ENCODE measurements at places on chromosomes 16 and 17.

DNA sequence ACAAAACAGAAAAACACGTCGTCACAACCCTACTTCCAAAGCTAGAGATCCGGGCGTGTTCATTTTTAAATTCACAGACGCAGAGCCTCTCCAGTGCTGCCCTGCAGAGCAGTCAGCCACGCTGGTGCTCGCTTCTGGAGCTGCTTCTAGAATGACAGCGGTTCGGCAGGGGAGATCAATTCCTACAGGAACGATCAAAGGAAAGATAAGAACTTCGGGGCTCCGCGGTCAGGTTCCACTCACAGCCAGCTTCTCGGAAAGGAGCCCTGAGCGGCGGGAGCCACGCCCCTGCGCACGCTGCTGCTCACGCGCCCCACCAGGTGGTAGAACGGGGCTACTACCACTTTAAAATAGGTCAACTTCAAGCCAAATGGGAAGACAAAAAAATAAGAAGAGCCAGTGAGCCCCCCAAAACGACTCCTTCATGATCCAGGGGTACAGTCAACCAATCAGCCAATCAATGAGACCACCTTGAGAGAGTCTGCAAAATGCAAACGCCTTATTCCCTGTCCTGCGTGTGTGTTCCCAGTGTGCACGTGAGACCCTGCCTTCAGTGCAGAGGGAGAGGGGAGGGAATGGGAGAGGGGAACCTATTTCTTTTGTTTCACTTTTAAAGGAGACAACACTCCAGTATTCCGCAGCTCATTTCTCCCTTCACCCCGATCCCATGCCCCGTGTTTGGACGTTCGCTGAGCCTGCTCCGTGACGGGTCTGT, 209.7 kb downstream of the RBFOX3 start:
- DNase-seq: peak; percentile 94

GRCh38 chr17:82772026-82772425, 20.2 kb downstream of the TBCD start:
- peak; percentile 85 for DNase-seq

DNA sequence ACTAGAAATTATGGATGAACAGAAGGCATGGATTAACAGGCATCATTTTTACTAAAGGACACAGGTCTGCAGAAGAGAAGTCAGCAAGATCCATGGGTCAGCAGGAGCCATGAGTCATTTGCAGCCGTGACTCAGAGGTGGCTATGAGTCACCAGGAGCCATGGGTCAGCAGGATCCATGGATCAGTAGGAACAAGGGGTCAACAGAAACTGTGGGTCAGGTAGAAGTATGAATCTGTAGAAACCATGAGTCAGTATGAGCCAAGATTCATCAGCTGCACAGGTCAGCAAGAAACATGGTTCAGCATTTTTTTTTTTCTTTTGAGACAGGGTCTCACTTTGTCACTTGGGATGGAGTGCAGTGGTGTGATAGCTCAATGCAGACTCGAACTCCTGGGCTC, 58.2 kb upstream of the HS3ST4 start:
- DNase-seq: no peak

DNA sequence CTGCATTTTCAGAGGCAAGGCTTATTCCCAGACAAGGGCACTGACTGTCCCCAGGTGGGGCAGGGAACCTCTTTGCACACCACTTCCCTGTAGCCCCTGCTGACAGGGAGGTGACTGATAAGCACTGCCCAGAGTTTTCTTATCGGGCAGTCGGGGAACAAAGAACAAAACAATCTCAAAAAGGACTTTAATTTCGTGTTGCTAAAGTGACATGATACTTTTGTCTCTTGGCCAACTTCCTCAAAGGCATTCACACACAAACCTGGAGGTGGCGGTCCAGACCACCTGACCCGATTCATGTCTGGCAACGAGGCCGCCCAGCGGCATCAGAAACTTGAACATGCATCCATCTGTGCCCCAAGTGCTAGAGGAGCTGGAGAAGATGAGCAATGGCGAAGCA, 28.9 kb downstream of the ZDHHC7 start:
- no peak for DNase-seq

- DNase-seq: no peak
Measured at GRCh38 chr17:64580384-64581315, 73.9 kb downstream of the CEP95 start.

GRCh38 chr16:55909876-55910275, 34.7 kb upstream of the CES5A start:
- DNase-seq: no peak

DNA sequence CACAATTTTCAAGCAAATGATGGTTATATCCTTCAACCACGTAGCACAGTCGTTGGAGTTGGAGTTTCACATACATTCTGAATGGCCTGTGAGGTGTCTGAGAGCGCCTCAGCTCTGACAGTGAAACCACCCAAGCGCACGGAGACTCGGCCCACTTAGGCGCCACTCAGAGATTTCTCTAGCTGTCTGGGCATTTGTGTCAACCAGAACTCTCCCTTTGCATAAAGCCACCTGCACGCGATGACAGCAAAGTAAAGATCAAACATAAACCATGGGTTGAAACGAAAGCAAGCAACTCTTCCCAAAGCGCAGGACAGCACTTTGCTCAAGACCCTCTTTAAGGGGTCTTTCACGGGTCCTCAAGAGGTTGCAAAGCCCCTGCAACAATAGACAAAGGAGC, 533 bp downstream of the SLC6A4 start:
- DNase-seq: no peak

GRCh38 chr17:40104594-40105486, 4.5 kb upstream of the NR1D1 start:
- no peak for DNase-seq

- no peak for DNase-seq
Measured at GRCh38 chr16:89135971-89136765, 35.4 kb upstream of the CDH15 start.

DNA sequence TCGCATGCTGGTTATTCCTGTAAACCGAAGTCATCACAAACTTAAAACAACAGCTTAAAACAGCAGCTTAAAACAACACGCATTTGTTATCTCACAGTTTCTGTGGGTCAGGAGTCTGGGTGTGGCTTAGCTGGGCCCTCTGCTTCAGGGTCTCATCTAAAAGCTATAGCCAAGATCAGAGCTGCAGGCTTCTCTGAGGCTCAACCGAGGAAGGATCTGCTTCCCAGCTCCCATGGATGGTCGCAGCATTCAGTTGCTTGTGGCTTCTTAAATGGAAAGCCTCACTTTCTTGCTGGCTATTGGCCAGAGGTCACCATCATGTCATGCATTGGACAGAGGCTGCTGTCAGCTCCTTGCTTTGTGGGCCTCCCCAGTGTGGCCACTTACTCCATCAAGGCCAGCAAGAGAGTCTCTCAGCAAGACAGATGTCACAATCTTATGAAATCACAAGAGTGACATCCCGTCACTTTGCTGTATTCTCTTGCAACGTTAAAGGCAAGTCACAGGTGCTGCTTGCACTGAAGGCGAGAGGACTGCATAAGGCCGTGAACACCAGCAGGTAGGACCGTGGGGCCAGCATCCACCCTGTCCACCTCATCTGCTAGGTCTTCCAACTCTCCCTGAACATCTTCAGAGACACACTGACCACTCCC, 117.9 kb upstream of the TNRC6C start:
- DNase-seq: no peak

DNA sequence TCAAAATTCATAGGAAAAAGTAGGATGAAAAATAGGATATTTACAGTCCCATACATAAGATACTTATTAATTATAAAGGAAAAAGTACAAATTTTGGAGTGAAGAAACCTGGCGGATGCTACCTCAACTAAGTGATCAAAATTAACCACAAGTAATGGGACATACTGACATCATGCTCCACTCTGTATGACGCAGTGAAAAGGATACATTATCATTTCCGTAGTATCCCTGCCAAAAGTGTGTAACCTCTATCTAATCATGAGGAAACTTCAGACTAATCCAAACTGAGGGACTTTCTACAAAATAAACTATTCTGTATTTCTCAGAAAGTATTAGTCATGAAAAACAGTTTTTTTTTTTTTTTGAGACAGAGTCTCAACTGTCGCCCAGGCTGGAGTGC, 60.5 kb downstream of the TRIM37 start:
- no peak for DNase-seq

DNA sequence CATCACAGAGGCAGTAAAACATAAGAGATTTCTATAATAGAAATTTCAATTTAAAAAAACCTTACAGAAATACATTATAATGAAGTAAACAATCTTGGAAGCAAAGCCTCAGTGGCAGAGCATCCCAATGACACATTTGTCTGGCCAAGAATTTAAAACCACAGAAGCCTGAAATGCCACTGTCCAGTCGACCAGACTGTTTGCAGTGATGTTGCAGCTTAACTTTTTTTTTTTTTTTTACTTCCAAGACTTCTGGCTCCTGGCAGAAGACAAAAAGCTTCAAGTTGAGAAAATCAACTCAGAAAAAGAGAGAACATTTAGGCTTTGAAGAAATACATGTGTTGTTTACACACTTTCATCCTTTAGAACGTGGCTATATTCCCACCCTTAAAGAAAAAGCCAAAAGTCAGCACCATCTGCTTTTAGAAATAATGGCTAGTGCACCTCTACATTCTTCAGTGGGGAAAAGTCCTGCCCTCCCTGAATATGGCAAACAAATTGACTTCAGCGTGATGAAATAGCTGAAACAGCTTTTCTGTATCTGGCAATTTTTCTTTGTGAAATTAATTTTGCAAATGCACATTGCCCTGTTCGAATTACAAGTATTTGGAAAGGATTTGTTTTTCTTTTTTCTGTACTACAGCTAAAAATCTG, 205.5 kb upstream of the MON1B start:
- no peak for DNase-seq

- no peak for DNase-seq
Measured at GRCh38 chr17:2343421-2343820, 6.1 kb downstream of the SGSM2 start.

DNA sequence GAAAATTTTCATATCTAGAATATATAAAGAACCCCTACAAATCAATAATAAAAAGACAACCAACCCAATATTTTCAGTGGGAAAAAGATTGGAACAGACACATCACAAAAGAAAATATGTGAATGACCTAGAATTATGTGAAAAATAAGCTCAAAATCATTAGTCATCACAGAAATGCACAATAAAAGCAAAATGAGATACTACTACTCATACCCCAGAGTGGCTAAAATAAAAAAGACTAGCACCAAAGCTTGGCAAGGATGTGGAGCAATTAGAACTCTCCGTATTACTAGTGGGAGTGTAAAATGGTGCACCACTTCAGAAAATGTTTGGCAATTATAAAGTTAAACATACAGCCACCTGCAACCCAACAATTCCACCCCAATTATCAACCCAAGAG, 48.0 kb upstream of the CDH5 start:
- DNase-seq: no peak

DNA sequence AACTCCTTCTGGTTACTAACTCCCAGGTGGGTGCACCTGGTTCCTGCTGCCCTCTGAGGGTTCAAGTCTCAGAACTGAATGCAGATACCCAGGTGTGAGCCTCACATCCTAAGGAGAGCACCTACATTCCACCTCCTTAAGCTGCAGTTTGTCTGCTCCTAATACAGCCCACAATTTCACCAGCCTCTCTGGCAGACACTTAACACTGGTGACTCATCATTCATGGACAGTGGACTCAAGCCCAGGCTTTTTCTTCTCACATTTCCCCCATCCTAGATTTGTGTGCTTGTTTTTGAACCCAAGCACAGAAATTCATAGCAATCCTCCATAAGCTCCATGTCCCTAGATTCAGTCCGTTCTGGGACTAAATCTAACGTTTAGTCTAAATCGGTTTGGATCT, 7.0 kb upstream of the MAF start:
- DNase-seq: peak; percentile 59

DNA sequence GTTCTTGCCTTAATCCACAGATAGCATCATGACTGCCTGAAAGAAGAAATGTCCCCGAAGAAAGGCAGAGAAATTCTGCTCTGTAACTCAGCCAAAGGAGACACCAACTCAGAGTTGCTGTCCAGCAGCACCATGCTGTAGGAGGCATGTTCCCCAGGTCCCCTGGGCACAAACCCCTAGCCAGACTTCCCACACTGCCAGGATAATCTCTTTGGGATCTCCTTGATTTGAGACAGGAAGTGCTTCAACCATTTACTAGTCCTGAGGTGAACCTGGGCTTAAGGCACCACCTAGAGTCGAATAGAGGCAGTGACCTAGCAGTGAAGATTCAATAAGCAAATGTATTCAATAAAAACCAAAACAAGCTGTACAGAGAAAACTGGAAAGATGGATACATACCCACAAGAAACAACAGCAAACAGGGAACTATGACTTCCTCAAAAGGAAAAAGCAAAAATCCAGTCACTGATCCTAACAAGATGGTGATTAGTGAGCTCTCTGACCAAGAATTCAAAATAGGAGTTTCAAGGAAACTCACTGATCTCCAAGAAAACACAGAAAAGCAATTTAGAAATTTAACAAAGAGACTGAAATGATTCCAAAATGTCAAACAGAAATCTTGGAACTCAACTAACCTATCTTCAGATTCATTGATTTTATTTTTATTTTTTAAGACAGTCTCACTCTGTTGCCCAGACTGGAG, 5.7 kb downstream of the OR4D2 start:
- no peak for DNase-seq

- peak; percentile 36 for DNase-seq
Measured at GRCh38 chr17:57288040-57288772, 31.9 kb downstream of the MSI2 start.

DNA sequence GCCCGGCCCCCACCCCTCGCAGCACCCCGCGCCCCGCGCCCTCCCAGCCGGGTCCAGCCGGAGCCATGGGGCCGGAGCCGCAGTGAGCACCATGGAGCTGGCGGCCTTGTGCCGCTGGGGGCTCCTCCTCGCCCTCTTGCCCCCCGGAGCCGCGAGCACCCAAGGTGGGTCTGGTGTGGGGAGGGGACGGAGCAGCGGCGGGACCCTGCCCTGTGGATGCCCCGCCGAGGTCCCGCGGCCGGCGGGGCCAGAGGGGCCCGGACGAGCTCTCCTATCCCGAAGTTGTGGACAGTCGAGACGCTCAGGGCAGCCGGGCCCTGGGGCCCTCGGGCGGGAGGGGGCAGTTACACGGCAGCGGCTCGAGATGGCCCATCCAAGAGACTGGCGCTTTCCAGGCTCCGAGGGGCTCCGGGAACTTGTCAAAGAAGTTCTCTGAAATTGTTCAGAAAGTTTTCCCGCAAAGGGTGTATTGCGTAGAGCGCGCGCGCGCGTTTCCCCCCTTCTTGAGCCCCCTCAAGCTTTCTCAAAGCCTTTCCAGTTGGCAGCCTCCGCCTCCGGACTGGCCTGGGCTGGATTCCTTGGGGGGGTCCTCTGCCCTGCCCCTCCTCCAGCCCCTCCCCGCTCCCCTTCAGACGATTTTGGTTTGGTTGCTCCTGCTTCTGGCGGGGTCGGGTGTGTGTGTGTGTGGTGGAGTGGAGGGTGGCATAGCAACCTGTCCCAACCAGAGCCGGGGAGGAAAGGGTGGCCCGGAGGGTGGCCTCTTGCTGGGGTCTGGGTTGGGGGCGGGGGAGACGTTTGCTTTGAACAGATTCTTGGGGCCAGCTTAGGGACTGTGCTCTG, 504 bp downstream of the ERBB2 start:
- DNase-seq: peak; percentile 76

- DNase-seq: no peak
Measured at GRCh38 chr17:80253631-80254395, 6.8 kb upstream of the RNF213 start.

DNA sequence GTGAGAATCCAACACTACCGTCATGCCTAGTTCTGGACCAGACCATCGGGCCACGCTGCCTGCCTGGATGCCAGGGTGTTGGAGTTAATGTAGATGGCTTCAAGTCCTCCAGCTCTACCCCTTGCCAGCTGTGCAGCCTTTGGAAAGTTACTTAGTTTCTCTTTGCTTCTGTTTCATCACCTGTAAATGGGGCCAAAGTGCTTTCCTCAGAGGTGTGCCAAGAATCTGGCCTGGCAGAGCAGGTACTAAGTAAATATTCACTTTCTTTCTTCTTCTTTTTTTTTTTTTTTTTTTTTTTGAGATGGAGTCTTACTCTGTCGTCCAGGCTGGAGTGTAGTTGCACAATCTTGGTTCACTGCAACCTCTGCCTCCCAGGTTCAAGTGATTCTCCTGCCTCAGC, 159.5 kb upstream of the RPL38 start:
- DNase-seq: no peak
